ENCODE measurements at places on chromosomes 3 and 15. TPM values are rescaled to one million over a fixed set of nuclear protein-coding genes. Genes with fewer than 3 reads are reported as not detected.

PLCH1 gene
- not detected for total RNA-seq

SLC6A11 gene
- not detected for total RNA-seq

ITGB5 gene
- total RNA-seq = 2.0 TPM

CELF6 gene
- 0.53 TPM for total RNA-seq

SERPINI1 gene
- total RNA-seq = 1.9 TPM

LSAMP gene
- not detected for total RNA-seq

CPA3 gene
- total RNA-seq = not detected

TEX55 gene
- not detected for total RNA-seq

KCNMB3 gene
- total RNA-seq = 0.59 TPM

TRPM1 gene
- total RNA-seq = not detected

MME gene
- 0.04 TPM for total RNA-seq

CCDC9B gene
- 0.39 TPM for total RNA-seq

GPR156 gene
- total RNA-seq = 0.04 TPM

CLEC3B gene
- 0.24 TPM for total RNA-seq

ZNF654 gene
- 16.0 TPM for total RNA-seq

FILIP1L gene
- total RNA-seq = 0.20 TPM

AADACL2 gene
- total RNA-seq = not detected

QARS1 gene
- total RNA-seq = 244 TPM

PLA2G4E gene
- total RNA-seq = not detected

ACKR2 gene
- 0.92 TPM for total RNA-seq

GRCh38 chr3:144585408-144585807, 613.8 kb downstream of the DIPK2A start:
- no peak for DNase-seq

DNA sequence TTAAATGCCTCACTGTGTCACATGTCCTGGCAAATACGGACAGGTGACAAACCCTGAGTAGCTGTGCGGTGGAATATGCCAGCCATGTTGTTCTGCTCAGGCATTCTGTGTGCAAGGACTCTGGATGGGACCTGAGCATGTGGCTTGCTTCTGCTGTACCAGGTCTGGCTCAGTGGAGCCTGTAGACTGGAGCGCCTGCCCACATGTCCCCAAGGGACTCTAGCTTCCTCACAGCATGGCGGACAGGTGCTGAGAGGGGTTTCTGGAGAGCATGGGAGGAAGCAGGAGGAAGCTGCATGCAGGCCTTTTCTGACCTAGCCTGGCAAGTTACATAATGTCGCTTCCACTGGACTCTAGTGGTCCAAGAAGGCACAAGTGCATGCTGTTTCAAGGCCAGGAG, 96.3 kb downstream of the PLXNA1 start:
- DNase-seq = no peak

DNA sequence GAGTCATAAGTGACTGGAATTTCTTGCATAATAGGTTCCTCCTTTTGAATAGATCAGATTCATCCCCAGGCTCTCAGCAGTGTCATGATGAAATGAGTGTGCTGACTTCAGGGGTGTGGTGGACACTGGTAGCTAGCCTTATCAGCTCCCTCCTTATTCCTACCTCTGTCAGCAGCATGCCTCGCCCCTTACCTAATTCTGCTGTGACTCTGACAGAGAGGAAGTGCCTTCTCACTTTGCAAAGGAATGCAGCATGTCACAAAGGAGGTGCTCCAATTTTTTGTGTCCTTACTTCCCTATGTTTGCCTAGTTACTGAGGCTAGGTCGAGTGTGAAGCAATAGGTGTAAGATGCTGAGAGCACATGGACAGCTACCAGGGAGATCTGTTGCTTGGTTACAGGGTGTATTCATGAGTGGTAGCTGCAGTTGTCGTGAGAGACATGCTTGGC, 90.6 kb downstream of the TNFAIP8L3 start:
- DNase-seq = no peak

GRCh38 chr3:132288357-132288756, 28.9 kb upstream of the ACP3 start:
- no peak for DNase-seq

GRCh38 chr15:40929660-40930429, 705 bp downstream of the DLL4 start:
- DNase-seq = no peak

DNA sequence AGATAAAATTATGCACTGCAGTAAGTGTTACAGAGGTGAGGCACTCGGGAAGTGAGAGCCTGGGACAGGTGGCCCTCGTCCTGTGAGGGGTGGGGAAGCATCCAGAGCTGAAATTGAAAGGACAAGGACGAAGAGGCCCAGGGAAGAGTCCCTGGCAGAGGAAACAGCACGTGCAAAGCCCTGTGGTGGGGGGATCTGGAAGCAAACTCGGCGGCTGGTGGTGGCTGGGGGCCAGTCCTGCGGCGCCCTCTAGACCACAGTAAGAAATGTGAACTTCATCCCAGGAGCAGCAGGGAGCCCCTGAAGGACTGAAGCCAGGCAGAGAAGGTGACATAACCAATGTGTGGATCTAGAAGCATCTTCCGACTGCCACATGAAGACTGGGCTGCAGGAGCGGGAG, 42.8 kb downstream of the GRIP2 start:
- no peak for DNase-seq

GRCh38 chr3:67381667-67382272, 272.6 kb downstream of the SUCLG2 start:
- peak; percentile 16 for DNase-seq

DNA sequence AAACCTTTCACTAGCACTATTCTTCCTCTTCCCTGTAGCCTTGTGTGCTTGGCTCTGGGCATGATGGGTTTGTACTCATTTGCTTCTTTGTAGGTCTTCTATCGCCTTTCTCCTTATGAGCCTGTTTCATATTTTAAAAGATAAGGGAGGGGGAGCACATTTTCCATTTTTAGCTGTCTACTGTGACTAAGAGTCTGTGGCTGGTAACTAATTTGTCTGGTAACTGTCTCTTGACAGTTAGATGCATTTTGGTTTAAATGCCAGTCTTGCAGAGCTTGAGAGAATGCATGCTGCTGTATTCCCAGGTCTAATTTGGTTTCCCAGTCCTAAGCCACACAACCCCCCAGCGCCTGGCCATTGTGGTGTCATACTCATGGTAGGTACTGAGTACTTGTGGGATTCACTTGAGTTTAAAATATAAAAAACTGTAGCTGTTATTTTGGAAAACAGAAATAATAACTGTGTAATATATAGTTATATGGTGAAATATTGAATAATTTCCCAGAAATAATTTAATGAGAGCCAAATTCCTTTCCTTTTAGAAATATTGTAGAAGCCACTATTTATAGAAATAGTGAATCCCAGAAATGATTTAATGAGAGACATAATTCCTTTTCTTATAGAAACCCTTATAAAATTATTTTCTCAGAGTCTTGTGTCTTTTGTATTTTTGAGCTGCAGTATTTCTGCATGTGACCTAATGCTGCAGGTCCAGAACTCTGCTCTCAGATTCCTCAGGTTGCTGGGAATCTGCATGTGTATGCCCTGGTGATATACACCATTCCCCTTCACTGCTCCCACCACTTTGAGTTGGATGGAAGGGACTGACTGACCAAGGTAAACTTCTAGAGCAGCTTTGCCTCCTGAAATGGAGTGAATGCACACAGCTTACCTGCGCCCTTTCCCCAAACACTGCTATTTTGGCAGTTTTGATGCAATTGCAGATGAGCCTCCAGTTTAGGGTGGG, 13.9 kb upstream of the GPR171 start:
- no peak for DNase-seq

GRCh38 chr3:134647902-134648760, 2.7 kb downstream of the KY start:
- no peak for DNase-seq

GRCh38 chr15:77851691-77852090, 219.0 kb upstream of the LINGO1 start:
- no peak for DNase-seq

DNA sequence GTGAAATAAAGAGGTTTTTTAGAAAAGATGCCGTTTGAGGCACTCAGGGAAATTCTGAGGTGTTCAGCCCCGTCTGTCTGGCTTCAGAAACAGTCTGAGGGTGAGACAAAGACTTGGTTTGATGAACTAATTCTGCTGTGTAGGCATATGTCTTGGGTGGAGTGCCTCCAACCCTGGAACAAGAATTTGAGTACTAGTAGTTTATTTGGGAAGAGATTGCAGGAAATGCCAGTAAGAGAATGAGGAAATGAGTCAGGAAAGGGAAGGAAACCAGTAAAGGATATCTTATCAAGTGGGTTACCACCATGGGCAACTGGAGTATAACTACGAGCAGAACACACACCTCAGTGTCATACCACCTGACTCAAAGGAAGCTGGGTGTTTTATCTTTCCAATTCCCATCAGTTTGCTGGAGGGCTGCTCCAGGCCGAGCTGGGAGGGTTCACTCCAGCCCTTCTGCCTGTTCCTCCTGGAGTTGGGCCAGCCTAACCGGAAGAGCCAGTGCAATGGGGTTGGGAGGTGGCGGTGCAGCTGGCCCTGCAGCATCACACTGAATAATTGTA, 75.3 kb downstream of the TGFBR2 start:
- no peak for DNase-seq

- DNase-seq = no peak
Observed at GRCh38 chr3:156218353-156218744, 98.0 kb downstream of the KCNAB1 start.

GRCh38 chr15:90780916-90781315, 63.8 kb downstream of the BLM start:
- no peak for DNase-seq

DNA sequence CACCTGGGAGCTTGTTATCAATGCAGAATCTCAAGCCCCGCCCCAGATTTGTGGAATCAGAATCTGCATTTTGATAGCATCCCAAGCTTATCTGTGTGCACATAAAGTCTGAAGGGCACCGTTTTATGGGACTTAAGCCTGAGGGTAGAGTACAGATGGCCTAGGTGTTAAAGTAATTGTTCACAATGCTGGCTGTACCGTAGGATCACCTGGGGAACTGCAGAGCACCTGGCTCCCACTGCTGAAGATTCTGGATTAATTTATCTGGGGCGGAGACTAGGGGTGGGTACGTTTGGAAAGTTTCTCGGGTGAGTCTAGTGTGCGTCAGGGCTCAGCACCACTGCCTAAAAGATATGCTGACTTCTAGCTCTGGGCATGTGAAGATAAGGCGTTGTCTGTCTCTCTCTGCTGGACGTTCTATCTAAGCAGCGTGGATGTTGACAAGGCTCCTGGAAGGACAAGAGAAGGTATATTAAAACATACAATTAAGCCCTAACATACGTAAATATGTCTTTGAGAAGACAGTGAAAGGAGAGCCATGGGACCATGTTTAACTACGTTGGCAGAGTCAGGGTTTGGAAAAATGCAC, 63.2 kb upstream of the RASGRP1 start:
- no peak for DNase-seq

- DNase-seq = no peak
Observed at GRCh38 chr3:14401692-14402303, 608 bp upstream of the SLC6A6 start.

GRCh38 chr3:45676325-45677032, 12.7 kb upstream of the SACM1L start:
- DNase-seq = no peak

DNA sequence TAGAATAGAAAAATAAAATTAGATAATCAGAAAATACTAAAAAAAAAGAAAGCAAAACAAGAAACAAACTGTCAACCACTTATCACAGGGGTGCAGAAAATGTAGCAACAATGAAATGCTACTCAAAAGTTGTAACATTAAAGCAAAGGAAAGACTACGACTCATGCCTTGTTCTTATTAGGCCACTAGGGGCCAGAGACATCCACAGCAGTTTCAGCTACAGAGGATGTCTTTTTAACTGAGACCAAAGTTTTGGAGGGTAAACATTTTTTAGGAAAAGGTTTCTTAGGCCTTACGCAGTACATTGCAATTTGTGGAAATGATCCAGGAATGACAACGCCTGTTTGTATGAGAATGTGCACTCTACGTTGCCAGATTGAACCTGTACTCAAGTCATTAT, 15.4 kb upstream of the CADM2 start:
- DNase-seq = no peak

DNA sequence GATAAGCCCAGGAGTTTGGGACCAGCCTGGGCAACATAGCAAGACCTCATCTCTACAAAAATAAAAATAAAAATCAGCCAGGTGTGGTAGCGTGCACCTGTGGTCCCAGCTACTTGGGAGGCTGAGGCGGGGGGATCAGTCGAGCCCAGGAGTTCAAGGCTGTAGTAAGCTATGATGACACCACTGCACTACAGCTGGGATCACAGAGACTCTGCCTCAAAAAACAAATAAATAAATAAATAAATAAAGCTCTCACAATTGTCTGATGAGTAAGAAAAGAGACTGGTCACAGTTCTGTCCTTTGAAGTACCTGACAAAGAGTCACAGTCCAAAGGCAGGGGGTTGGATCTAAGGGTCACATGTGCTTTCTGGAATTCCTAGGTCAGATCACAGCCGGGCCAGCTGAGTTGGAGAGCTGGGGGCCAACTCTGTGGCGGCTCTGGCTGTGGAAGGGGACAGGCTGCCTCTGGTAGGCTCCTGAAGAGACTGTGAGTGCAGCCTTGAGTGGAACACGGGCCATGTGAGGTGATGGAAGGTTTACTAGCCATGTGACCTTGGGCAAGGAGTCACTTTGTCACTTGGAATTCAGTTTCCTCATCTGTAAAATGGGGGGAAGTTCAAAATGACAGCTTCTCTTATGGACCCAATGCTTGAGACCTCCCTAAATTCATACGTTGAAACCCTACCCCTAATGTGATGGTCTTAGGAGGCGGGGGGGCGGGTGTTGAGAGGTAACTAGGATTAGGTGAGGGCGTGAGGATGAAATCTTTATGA, 47.2 kb downstream of the WHAMM start:
- no peak for DNase-seq

DNA sequence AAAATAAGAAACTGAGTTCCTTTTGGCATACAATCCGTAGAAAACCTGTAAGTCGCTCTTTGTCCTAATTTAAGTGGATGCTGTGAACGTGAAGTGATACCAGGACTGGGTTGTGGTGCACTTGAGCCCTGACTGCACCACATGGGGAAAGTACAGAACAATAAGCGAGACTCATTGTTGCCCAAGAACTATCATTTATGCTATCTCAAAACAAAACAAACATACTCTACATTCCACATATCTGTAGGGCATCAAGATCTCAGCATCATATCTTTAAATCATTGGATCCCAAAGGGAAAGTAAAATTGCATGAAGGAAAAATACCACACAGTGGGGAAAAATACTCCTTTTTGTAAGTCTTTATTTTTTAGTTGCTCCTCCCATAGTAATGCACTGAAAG, 580.3 kb downstream of the MECOM start:
- no peak for DNase-seq

- no peak for DNase-seq
Observed at GRCh38 chr3:44476181-44476611, 1.3 kb downstream of the ZNF445 start.

GRCh38 chr3:183210341-183210740, 42.7 kb upstream of the B3GNT5 start:
- DNase-seq = no peak

Measured in CD8-positive, alpha-beta memory T cell (primary cell).